Cortex of kidney (tissue), 1 donor: ENCODE measurements at places on chromosomes 3 and 15.

GRCh38 chr3:21447476-21448151 is 303.4 kb downstream of the ZNF385D start:
- DNase-seq, result no peak

DNA sequence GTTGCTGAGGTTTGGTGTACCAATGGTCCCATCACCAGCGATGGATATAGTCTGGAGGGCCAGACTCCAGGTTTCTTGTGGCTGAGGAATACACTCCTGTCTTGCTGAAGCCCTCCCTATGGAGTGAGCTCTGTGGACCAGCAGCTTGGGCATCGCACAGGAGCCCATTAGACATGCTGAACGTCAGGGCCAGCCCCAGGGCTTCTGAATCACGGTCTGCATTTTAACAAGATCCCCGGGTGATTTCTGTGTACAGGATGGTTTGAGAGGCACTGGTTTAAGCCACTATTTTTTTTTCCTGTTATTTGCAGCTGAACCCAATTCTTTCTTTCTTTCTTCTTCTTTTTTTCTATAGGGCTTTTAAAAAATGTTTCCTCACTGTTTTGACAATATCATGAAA is 69.5 kb upstream of the XCR1 start:
- no peak for DNase-seq

GRCh38 chr3:195257454-195258448 is 13.2 kb downstream of the XXYLT1 start:
- DNase-seq, result no peak

DNA sequence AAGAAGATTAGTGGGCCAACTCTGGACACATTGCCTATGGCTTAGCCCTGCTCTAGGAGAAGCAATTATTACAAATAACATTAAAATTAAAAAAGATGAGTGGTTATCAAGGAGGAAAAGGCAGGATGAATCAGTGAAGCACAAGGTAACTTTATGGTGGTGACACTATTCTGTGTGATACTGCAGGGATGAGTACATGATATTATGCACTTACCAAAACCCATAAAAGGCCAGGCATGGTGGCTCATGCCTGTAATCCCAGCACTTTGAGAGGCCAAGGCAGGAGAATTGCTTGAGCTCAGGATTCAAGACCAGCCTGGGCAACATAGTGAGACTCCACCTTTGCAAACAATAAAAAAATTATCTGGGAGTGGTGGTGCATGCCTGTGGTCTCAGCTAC is 344.3 kb upstream of the CDIN1 start:
- no peak for DNase-seq

GRCh38 chr15:90101969-90102890 is at the start of gene IDH2:
Gene IDH2, minus strand, starts transcription at chr15:90102468. Its CDS starts 78 bp downstream, at chr15:90102390.
- peak; percentile 79 for DNase-seq

DNA sequence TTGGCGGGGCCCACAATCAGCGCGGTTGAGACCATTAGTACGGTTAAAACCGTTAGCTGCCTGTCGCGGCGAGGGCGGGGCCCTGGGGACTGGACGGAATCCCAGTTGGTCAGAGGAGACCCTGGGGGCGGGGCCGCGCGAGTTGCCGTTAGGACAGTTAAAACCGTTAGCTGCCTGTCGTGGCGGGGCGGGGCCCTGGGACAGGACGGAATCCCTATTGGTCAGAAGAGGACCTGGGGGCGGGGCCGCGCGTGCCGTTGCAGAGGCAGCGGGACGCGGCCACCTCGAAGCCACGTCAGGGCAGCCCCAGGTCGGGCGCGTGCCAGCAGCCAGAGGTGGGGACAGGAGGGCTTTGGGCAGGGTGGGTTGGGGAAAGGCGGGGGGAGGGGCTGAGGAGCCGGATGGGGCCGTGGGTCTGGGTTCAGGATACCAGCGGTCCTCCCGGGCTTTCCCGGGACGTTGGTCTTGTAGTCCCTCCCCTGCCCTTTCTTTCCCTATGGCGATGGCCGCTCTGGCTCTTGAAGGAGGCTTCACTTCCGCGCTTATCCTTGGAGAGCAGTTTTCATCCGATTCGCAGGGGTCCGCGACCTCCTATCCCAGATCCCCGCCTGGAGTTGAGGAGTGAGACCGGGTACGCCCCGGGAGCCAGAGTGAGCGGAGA is 28.0 kb downstream of the KLHDC8B start:
- DNase-seq, result no peak

DNA sequence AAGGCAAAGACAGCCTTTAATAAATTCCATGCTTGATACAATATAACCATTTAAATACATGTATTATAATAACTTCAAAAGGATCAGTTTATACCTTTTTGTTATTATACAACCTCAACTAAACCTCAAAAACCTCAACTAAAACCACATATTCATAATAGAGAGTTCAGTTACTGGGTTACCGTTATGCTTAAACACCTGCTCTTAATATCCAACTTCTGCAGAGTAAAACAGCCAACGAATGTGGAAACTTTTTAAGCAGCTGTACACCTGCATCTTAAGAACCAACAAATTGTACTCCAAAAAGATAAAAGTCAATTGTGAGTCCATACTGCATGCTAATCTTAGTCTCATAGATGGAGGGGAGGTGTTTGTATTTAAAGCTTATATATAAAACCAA is 53.5 kb downstream of the TFDP2 start:
- DNase-seq, result no peak

DNA sequence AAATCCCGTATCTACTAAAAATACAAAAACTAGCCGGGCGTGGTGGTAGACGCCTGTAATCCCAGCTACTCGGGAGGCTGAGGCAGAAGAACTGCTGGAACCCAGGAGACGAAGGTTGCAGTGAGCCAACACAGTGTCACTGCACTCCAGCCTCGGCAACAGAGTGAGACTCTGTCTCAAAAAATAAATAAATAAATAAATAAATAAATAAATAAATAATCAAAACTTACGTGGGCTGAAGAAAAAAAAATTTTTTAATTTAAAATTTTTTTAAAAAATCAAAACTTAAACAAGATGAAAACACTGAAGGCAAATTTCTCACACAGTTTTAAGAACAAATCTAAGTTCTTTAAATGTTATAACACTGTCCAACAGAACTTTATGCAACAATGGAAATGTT is 14.4 kb downstream of the MSL2 start:
- no peak for DNase-seq

DNA sequence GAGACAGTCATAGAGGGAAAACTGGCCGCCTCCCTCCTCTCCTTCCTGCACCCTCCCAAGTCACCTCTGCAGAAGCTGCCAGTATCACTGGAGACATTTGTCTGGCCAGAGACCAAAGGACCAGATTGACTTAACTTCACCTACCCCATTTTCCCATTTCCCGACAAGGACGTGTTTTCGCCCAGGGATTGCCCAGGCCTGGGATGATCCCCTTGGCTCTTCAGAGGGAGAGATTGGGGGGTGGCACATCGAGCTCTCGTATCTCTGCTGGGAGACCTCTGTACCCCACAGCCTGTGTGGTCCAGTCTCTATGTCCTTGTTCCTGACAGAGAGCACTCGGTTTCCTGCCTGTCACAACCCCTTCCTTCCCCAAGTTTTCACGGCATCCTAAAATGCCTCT is 31.4 kb downstream of the RGMA start:
- no peak for DNase-seq

GRCh38 chr15:74609938-74610301 is 5.7 kb upstream of the CLK3 start:
- no peak for DNase-seq

GRCh38 chr3:25683410-25683809 is 18.7 kb upstream of the TOP2B start:
- DNase-seq, result no peak

DNA sequence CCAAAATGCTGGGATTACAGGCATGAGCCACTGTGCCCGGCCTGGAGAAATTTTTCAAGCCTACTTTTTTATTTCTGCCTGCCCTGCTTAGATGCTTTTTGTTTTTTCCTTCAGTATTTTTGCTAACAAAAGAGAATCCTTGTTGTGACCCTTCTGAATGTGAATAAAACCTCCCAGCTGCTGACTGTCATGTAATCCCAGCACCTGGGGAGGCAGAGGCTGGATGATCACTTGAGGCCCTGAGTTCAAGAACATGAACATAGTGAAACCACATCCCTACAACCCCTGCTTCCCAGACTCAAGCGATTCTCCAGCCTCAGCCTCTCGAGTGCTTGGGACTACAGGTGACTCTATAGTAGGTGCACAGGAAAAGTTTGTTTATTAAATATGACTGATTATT is 84.9 kb downstream of the SOX2 start:
- no peak for DNase-seq

DNA sequence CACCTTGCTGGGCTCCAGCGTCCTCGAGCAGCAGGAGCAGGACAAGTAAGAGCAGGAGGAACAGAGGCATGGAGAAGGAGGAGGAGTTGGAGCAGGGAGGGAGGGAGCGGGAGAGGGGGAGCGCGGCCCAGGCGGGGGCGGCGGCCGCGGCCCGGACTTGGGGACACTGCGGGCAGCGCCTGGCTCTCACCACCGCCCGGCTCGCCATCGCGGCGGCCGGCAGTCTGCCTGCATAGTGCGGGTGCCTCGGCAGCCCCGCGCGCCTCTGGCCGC is 440 bp downstream of the DCBLD2 start:
- no peak for DNase-seq

GRCh38 chr3:172704001-172704400 is 6.9 kb downstream of the NCEH1 start:
- no peak for DNase-seq

DNA sequence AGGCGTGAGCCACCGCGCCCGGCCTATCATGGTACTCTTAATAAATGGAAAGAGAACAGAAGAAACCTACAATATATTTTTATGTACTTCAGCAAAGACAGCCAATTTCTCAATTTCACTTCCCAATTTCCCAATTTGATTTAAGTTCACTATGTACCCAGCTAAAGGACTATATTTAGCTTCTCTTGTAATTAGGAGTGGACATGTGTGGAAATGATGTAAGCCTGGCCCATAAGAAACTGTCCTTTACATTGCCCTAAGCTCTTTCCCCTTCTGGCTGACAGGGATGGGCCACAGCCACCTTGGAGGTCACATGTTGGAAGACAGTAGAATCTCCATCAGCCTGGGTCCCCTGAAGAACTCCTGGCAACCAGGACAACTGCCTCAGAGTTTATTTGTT is 6.2 kb downstream of the TMEM39A start:
- no peak for DNase-seq

- no peak for DNase-seq
Observed at GRCh38 chr3:65899226-65899625, 139.5 kb downstream of the MAGI1 start.

- no peak for DNase-seq
Observed at GRCh38 chr15:31237043-31237324, 89.7 kb upstream of the KLF13 start.

- DNase-seq, result no peak
Observed at GRCh38 chr15:78065284-78065872, 12.1 kb downstream of the TBC1D2B start.

DNA sequence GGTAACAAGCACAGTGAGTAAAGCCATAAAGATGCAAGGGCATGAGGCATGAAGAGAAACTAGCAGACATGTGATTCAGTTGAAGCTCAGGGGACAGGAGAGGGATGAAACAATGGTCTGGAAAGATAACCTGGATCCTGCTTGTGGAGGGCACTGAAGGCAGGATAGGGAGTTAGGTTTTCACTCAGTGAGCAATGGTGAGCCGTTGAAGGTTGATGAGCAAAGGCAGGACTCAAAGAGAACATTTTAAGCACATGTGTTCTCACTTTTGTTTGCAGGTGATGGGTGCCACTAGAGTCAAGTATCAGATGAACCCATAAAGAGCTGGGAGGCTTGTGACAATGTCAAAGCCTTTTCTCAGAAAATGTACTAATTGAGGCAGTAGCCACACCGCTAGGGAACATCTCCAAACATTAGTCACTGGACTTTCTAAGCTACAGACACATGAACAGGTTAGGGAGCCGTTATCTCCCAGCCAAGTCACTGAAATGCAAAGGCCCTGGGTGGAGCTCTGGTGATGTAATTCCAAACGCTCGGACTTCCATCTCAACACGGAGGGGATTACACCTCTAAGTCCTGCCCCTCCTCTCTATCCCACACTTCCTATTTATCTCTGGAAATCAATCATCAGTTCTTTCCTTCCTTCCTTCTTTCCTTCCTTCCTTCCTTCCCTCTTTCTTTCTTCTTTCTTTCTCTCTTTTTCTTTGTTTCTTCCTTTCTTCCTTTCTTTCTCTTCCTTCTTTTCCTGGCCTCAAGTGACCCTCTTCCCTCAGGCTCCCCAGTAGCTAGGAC is 22.7 kb downstream of the KLHL6 start:
- no peak for DNase-seq

GRCh38 chr3:119408243-119408950 is 55.0 kb downstream of the TMEM39A start:
- DNase-seq, result no peak

DNA sequence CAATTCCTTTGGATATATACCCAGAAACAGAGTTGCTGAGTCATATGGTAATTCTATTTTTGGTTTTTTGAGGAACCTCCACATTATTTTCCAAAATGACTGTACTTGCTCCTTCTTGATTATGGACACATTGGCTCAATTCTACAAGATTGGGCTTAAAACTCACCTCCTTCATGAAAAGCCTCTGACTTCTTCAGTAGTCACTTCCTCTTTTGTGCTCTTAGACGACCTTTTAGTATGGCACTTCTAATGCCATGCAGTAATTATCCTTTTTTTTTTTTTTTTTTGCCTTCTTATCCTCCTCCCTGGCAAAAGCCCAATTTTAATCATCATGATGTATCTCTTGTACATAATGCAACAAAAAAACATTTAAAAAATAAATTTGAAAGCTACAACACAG is 33.0 kb upstream of the ABHD17C start:
- no peak for DNase-seq

DNA sequence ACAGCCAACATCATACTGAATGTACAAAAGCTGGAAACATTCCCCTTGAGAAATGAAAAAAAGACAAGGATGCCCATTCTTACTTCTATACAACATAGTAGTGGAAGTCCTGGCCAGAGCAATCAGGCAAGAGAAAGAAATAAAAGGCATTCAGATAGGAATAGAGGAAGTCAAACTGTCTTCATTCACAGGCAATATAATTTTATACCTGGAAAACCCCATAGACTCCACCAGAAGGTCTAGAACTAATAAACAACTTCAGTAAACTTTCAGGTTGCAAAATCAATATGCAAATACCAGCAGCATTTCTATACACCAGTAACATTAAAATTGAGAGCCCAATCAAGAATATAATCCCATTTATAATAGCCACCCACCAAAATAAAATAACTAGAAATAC is 27.1 kb upstream of the THSD4 start:
- DNase-seq, result no peak

DNA sequence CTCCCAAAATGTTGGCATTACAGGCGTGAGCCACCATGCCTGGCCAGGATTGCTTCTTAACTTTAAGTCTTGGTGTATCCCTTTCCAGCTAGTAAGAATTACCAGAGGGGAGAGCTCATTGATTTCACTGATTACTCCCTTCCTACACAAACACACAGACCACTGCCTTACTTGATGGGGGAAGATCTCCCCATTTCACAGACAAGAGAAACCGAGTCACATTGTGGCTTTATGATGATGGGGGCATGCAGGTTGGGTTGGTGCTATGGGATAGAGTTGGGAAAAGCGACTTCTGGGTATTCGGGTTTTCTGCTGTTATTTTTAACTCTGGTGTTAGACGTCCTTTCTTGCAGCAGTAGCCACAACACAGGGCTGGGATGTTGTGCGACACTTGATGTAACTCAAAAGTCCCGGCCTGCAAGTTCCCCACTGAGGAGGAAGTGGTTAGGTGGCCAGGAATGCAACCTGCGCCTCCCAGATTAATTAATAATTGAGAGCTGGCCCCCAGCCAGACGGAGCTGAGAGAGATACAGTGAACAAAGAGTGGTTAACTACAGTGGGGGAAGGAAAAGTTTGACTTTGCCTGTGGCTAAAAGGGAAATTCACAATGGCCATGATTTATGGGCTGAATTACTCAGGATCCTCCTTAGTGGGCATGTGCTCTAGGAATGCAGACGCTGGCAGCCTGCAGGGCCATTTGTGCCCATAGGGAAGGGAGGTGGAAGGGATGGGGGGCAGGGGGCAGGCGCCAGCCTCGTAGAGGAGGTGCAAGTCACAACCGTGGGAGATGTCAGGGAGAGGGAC is 63.6 kb downstream of the SMAD6 start:
- no peak for DNase-seq
